ENCODE measurements at places on chromosomes 2 and 18. TPM values are rescaled to one million over a fixed set of nuclear protein-coding genes. Genes with fewer than 3 reads are reported as not detected.

DNA sequence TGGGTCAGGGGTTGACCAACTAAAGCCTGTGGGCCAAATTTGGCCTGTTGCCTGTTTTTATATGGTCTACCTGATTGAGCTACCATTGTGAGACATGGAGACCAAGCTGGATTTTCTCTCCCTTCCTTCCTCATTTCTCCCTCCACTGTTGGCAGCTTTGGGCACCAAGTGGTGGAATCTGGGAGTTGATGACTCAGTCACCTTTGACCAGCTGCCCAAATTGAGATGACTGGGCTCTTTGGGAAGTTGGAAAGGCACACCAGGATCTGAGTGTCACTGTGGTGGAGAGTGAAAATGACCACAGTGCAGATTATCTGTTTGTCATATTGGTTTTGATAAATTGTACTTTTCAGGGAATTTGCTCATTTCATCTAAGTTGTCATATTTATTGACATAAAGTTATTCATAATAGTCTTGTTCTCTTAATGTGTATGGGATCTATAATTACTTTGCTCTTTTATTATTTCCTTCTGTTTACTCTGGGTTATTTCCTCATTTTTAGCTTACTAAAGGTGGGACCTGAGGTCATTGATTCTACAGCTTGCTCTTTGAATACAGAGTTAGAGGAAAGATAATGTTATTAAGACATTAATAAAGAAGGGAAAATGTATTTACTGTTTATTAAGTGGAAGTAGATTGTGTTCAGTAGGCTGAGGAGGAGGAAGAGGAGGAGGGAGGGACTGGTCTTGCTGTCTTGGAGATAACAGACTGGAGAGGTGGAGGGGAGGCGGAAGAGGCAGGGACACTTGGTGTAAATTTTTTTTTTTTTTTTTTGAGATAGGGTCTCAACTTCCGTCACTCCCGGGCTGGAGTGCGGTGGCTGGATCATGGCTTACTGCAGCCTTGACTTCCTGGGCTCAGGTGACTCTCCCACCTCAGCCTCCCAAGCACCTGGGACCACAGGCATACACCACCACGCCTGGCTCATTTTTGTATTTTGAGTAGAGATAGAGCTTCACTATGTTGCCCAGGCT is 31.8 kb downstream of the AGFG1 start:
- H3K4me3 ChIP-seq: no peak overlapping the region
- no peak for DNase-seq
- no peak overlapping the region for H3K27ac ChIP-seq

GRCh38 chr2:60433018-60433596 is 120.3 kb downstream of the BCL11A start:
- no peak for DNase-seq
- no peaks in the 10 kb centered on the region for H3K4me1 ChIP-seq
- no peaks in the 10 kb centered on the region for H3K27me3 ChIP-seq

- peaks cover 2% of the 10 kb centered on the region for H3K4me1 ChIP-seq
- no peaks in the 10 kb centered on the region for H3K27me3 ChIP-seq
- no peak for DNase-seq
- no peak overlapping the region for H3K4me3 ChIP-seq
- no peaks in the 10 kb centered on the region for H3K36me3 ChIP-seq
These were observed 6.8 kb downstream of the SMAD7 start for GRCh38 chr18:48943736-48944527.

GRCh38 chr2:66041902-66042657 is 392.8 kb upstream of the MEIS1 start:
- no peak overlapping the region for H3K27ac ChIP-seq
- no peak for DNase-seq
- no peaks in the 10 kb centered on the region for H3K36me3 ChIP-seq
- no peak overlapping the region for H3K4me3 ChIP-seq

Gene DHRS9
- total RNA-seq: 3.1 TPM

Measured in aorta (tissue), 5 donors.